ENCODE measurements at places on chromosomes 6 and 20.

- DNase-seq = no peak
These were observed 207.4 kb downstream of the FNDC1 start for GRCh38 chr6:159376516-159377158.

- no peak for DNase-seq
These were observed 143.2 kb upstream of the SNX9 start for GRCh38 chr6:157679605-157680580.

GRCh38 chr20:64198347-64198746 is 34.1 kb downstream of the MYT1 start:
- no peak for DNase-seq

DNA sequence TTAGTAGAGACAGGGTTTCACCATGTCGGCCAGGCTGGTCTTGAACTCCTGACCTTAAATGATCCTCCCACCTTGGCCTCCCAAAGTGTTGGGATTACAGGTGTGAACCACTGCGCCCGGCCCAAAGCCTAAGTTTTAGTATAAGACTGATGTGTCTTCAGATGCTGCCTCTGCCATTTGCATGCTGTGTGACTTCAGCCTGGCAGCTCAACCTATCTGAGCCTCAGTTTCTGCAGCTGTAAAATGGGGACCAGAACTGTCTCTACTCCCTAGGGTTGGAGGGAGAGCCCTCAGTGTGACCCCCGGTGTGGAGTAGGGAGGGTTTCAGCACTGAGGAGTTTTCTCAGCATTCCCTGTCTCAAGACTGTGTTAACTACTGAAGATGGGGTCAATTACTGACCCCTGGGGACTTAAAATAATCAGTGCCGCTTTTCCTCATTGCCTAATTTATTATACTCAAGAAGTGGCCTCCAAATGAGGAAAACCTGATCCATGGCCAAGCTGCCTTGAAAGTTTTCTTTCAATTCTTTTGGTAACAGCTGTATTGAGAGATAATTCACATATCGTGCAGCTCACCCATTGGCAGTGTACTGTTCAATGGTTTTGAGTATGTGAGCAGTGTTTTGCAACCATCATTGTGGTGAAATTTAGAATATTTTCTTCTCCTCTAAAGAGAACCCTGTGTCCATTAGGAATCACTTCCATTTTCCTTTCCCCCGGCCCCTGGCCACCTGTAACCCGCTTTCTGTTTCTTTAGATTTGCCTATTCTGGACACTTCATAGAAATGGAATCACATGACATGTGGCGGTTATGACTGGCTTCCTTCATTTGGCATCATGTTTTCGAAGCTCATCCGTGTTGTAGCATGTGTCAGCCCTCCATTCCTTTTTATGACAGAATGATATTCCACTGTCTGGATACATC is 64.8 kb downstream of the PHACTR3 start:
- DNase-seq = no peak

- DNase-seq = no peak
These were observed 83.5 kb downstream of the SCML4 start for GRCh38 chr6:107740496-107741190.

DNA sequence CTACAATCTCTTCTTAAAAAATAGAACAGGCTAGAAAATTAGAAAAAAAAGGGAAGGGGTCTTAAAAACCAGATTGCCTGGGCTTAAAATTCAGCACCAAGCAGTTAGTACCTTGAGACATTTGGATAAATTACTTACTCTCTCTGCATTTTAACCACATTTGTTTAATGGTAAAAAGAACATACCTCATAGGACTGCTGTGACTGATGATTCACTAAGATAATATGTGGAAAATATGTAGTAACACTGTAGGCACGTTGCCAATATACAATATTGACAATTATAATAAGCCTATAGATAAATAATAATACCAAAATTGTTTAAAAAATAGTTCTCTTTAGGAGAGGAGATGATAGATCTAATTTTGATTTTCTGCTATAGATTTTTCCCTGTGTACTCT is 750.4 kb downstream of the TENT5A start:
- DNase-seq = no peak

GRCh38 chr20:38441916-38442315 is 6.8 kb upstream of the SNHG17 start:
- DNase-seq = no peak

DNA sequence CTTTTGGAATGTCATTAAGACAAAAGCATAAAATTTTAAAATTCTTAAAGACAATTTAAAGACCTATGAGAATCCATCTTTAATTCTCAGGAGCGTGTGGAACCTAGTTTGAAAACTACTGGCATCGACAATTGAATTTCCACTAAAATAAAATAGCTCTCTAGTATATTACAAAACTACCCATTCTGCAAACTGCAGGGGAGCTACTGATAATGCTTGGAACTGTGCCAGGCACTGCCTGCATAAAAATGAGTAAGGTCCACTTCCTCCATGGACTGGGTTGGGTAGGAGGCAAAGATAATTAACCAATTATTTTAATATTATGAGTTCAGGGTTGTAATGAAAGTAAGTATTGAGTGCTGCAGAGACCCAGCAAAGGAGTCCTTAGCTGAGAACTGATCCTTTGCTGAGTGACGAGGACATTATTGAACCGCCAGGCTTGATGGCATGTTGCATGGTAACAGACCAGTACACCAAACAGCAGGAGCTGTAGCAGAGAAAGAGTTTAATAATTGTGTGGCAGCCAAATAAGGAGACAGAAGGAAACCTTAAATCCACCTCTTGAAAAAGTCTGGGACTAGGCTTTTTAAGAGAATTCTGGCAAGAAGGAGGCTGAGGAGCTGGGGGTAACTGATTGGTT is 261.3 kb downstream of the ESR1 start:
- no peak for DNase-seq

- DNase-seq = no peak
These were observed 164.8 kb upstream of the SGK1 start for GRCh38 chr6:134482593-134483270.
